Cardiac fibroblast (primary cell): ENCODE measurements at places on chromosomes 13 and 19.

DNA sequence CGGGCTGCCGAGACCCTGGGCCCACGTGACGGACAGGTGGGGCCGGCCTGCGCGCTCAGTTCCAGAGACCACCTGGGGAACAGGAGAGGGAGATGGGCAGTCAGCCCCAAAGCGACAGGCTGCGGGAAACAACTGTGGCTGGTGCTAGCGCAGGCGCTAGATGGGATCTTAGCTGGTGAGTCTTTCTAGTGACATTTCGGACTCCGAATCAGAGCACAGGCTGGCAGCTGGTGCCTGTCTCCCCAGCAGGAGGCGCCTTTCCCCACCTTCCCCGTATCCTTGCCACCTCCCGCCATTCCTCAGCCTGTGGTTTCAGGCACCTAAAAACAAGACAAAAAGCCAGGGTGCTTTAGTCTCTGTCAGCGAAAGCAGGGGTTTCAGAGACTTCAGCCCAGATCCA, 19.4 kb upstream of the RANBP3 start:
- no peak for DNase-seq

GRCh38 chr13:30418075-30418716, 4.1 kb upstream of the UBE2L5 start:
- no peak for DNase-seq

- DNase-seq: no peak
These were observed 99.3 kb downstream of the DOCK9 start for GRCh38 chr13:98878486-98879126.

DNA sequence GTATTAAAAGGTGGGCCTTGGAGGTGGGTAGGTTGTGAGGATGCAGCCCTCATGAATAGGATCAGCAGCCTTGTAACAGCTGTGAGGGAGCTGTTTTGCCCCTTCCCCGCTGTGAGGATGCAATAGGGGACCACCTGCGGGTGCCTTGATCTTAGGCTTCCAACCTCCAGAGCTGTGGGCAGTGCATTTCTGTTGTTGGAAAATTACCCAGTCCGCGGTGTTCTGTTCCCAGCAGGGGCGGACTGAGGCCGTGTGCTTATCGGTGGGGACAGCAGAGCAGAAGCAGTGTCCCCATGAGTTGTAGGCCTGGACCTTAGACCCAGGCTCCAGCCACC, 54.8 kb upstream of the TEX29 start:
- no peak for DNase-seq

GRCh38 chr19:4389511-4390016, 10.8 kb downstream of the SH3GL1 start:
- DNase-seq: no peak

- DNase-seq: peak; percentile 72
These were observed 30.3 kb upstream of the EHD2 start for GRCh38 chr19:47682939-47683338.

GRCh38 chr13:42283574-42283973, 11.6 kb downstream of the AKAP11 start:
- DNase-seq: no peak

GRCh38 chr13:50549221-50549942, 294.1 kb downstream of the DLEU7 start:
- no peak for DNase-seq

GRCh38 chr13:50370303-50370950, 355.2 kb downstream of the KCNRG start:
- no peak for DNase-seq

GRCh38 chr13:80707000-80707983, 366.4 kb upstream of the SPRY2 start:
- DNase-seq: no peak

DNA sequence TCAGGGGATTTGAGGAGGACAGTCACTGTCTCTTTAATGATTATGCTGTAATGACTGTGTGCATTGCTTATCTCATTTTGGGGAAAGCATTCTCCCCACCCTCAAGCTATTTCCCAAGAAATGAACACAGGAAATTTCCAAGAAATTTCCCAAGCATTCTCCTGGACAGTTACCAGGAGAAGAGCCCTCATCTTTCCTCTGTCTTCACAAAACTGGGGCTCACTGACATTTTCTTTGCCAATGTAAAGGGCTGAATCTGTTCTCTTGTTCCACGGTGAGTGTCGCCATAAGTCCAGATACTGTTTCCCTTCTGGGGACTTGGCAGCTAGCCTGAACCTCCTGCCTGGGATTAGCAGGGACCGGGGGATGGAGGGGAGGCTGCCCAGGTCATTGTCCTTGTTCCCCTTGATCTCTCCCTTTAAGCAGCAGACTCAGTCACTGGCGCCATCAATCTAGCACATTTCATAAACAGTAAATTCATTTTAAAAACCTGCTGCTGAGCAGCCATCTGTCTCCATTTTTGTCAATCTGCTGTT, 172.8 kb downstream of the DNAJC15 start:
- DNase-seq: peak; percentile 40

DNA sequence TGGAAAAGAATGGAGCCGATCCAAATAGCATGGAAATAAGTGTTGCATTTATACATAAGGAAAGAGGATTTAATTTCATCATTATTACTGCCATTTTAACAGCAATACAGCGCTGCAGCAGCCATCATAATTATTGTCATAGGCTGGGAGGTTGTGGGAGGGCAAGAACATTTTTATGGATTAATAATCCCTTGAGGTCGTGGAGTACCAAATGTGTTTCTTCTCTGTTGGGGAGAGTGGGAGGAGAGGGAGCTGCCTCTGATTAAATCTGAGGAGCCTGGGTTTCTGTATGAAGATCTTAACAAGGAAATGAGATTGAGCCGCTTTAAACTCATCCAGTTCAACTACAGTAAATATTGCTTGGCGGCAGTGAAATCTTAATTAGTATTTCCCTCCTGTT, 805.9 kb downstream of the PCDH17 start:
- DNase-seq: no peak
